ENCODE measurements at places on chromosomes 3 and 15.

- no peak for DNase-seq
These were observed 55.2 kb downstream of the SFMBT1 start for GRCh38 chr3:52990637-52991036.

GRCh38 chr3:98961161-98962155 lies 60.0 kb upstream of the DCBLD2 start:
- no peak for DNase-seq

DNA sequence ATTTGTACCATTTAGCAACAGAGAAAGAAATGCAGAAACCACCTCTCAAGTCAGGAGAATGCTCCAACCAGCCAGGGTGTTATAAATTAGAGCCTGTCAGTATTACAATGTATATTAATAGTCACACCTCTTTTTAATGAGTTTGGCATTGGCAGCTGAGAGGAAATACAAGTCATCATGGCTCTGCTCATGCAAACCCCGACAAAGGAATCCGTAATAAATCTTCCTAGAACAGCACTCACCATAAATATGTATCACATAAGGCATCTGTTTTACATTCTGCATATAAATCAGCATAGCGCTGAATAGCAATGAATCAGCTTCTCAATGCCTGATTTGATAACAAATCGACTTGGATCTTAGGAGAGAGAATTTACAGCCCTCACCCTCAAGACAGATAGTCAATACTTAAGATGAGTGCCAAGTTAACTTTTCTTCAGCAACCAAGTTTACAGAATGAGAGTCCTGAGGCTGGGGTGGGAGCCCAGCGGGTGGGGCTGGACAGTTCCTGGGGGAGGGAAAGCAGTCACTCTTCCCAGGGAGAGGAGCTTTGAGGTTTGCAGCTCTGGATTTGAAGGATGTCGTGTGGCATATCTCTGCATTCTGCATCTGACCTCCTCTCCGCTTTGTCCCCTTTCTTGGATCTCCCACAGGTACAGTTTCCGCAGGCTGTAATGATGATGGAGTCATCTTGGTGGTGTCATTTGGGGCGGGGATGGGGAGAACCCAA lies 1034.4 kb upstream of the NR2F2 start:
- no peak for DNase-seq

- no peak for DNase-seq
These were observed 75.5 kb downstream of the DLG1 start for GRCh38 chr3:197222937-197223370.

GRCh38 chr15:71747128-71748083 lies 62.9 kb upstream of the NR2E3 start:
- no peak for DNase-seq

Measured in activated naive CD4-positive, alpha-beta T cell (primary cell).